ENCODE measurements at places on chromosomes 13 and 19.
A peak's percentile ranks its signal among the peaks of the same experiment; 100 is the strongest.

DNA sequence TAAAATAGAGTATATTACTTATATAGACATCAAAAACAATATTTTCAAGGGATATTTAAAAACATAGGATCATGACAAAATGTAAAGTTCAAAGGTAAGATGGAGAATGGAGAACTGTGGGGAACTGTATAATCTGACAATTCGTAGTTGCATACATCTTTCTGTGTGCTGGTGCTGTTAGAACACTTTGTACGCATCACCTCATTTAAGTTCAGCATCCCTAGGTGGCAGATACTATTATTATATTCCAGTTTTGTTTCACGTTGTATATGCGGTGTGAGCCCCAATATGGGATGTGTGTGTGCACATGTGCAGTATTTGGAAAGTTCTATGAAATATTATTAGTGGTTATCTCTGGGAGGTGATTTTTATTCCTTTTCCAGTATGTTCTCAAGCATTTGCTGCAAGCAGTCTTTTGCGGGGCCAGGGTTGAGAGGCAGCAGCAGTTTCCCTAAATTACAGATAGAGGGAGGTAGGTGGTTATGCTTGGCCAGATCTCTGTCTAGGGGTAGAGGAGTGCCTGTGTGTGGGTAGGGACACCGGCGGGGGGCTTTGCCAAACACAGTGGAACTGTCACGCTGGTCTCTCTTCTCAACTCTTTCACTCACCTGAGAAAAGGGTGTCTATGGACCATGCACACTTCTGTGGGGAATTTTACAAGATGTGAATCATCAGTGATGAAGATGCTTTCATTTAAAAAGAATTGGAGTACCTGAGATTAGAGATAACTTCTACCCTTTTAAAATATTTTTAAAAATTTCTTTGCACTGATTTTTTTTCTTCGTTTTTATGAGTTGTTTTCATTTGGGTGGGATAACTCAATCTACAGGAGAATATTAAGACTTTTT lies 55.6 kb upstream of the ALOX5AP start:
- DNase-seq: peak; percentile 30

- DNase-seq: no peak
Measured at GRCh38 chr19:35002037-35002535, 2.0 kb downstream of the GRAMD1A start.

- DNase-seq: no peak
Measured at GRCh38 chr13:51045451-51045850, 65.6 kb downstream of the C13orf42 start.

- DNase-seq: no peak
Measured at GRCh38 chr13:75442736-75443234, 39.2 kb downstream of the TBC1D4 start.

DNA sequence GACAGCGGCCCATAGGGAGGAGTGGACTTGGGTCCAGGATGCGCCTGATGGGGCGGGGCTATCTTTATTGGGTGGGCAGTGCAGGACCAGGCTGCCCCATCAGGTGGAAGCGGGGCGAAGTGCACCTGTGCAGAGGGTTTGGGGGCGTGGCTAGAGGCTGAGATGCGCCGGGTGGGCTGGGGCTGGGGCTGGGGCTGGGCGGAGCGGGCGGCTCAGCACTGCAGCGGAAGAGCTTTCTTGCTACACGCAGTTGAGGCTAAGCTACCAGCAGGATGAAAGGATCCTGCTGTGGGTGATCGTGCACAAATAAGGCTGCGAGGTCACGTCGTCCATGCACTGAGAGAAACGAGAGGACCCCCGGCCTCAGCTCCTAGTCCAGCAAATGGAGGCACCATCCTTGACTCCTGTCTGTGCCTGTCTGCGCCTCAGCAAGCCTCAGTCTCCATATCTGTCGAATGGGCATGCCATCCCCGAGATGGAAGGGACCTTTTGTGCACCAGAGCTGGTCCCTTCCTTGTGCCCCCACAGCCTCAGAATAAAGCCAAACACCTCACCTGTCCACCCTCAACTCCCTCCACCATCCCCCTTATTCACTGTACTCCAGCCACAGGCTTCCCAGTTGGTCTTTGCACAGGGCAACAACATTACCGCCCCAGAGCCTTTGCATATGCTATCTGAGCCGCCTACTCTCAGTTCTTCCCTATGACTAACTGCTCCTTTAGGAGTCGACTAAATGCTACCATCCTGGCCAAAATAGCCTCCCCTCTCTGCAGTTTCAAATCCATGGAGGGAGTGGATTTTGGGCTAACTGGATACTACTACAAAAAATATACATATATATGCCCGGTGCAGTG lies 21.0 kb upstream of the HOMER3 start:
- DNase-seq: no peak

- DNase-seq: no peak
Measured at GRCh38 chr13:74892096-74892495, 589.9 kb downstream of the TBC1D4 start.

- no peak for DNase-seq
Measured at GRCh38 chr19:897442-898039, 4.3 kb downstream of the RNU6-9 start.

DNA sequence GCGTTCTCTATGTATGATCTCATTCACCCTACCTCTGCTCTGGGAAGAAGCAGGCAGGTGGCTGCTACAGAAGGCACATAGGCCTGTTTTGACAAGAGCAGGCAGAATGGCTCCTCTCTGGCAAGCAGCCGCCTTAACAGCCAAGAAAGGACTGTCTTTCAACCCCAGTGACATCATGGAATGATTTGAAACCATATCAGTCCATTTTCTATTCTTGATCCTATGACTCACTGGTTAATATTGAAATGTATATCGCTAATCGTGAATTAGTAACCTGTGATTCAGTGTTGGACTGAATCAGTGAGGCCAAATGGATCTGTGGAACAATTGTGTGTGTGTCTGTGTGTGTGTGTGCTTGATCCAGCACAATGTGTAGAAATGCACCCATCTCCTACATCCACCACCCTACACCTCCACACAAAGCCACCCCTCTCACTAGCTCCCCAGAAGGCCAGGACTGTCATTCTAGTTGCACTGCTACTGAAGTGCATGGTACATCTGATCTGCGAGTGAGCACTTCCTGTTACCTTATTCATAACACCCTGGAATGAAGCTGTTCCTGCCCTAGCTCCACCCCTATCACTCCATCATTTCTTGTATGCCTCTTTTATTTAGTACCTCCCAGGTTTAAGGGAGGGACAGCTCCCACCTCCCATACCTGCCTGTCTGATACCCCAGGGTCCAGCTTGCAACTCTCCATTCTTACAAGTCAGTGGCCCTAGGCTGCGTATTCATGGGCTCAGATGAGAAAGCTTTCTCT lies 460.0 kb downstream of the FOXO1 start:
- no peak for DNase-seq

DNA sequence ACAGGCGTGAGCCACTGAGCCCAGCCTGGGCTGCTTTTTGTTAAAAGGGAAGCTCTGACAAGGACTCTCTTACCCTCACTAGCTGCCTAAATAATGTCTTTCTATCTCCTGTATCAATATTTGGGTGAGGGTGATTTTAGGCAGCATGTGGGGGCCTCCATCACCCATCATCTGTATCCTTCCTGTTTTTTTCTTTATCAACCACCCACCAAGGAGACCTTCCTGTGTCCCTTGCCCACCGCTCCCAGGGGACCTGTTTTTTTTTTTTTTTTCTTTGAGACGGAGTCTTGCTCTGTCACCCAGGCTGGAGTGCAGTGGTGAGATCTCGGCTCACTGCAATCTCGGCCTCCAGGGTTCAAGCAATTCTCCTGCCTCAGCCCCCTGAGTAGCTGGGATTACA lies 5.4 kb upstream of the NDUFB7 start:
- no peak for DNase-seq

- no peak for DNase-seq
Measured at GRCh38 chr13:80989241-80989640, 648.3 kb upstream of the SPRY2 start.

DNA sequence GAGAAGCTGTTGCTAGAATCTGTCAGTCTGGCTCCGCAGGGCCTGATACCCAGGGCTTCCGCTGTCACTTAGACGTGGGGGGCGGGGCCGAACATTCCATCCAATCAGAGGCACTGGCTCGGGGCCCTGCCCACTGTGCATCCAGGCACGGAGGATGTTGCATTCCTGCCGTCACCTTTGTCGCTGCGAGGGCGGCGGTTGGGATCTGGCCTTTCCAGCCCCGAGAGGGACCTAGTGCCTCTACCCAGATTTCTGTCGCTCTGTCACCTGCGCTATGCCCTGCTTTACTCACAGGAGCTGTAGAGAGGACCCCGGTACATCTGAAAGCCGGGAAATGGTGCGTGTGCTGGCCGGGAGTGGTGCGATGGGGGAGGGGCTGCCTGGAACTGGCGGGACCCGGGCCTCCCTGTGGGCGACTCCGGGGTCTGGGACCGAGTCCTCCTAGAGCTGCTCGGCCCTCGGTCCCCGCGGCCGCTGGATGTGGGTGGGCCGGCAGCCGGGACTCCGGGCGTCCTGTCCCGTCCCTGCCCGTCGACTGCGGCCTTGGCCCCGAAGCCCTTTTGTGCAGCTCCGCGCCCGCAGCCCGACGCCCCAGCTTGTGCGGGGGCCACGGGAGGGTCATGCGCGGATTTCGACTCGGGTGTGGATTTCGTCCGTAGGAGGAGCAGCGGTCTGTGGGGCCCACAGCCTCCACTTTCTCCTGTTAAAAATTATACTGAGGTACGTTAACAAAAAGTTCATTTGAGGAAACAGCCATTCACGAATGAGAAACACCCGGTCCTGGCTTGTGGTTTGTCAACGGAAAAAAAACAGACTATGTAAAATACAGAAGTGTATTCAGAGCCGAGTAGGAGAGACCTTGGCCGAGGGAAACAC lies at the start of gene ZNF439:
Gene ZNF439 (plus strand): TSS at position 133 of the 876 bp plus-strand sequence. CDS start 142 bp downstream, at position 275.
- peak; percentile 8 for DNase-seq

GRCh38 chr13:74256969-74257368 lies 122.8 kb upstream of the KLF12 start:
- DNase-seq: no peak

GRCh38 chr13:63909726-63910375 lies 2494.2 kb upstream of the PCDH20 start:
- DNase-seq: no peak

- no peak for DNase-seq
Measured at GRCh38 chr19:2517881-2518601, 42.1 kb downstream of the GADD45B start.

- no peak for DNase-seq
Measured at GRCh38 chr13:105672881-105673280, 862.6 kb downstream of the EFNB2 start.

GRCh38 chr19:19600793-19601330 lies 17.6 kb downstream of the PBX4 start:
- no peak for DNase-seq

- DNase-seq: no peak
Measured at GRCh38 chr19:54208784-54209057, 8.1 kb downstream of the RPS9 start.

GRCh38 chr13:49208619-49209018 lies 11.5 kb upstream of the MLNR start:
- DNase-seq: no peak

- no peak for DNase-seq
Measured at GRCh38 chr13:50230662-50230978, 215.4 kb downstream of the KCNRG start.

GRCh38 chr13:112376050-112376681 lies at the start of gene SPACA7:
SPACA7 (plus strand) TSS chr13:112376355; CDS start chr13:112376386, 31 bp downstream.
- no peak for DNase-seq

DNA sequence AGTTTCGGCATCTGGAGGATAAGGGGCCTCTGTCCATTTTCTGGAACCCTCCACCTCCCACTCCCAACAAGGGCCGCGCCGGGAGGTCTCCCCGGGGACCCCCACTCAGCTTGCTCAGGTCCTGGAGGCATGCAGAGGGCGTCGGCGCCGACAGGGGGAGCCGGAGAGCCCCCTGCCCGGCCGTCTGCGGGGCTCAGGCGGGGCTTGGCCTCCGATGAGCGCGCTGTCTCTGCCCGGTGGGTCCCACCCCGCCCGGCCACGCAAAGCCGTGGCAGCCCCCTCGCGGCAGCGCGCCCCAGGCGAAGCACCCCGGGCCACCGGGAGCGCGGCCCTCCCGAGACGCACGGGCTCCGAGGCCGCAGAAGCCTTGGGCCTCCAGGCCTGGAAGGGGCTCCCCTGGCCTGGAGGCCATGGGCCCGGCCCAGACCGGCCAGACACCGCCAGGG lies 149.7 kb upstream of the ZNF536 start:
- DNase-seq: no peak

DNA sequence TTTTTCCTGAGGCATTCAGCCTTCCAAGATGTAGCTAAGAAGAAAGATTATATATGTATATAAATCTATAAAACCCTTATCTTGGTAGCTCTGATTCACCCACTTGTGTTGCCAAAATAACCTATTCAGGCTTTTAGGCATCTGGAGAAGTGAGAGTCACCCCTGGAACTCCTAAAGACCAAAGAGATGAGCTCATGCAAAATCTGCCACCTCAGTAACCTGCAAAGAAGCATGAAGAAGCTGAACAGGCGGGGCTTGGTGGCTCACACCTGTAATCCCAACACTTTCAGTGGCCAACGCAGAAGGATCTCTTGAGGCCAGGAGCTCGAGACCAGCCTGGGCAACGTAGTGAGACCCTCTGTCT lies 393.7 kb downstream of the FOXO1 start:
- no peak for DNase-seq

DNA sequence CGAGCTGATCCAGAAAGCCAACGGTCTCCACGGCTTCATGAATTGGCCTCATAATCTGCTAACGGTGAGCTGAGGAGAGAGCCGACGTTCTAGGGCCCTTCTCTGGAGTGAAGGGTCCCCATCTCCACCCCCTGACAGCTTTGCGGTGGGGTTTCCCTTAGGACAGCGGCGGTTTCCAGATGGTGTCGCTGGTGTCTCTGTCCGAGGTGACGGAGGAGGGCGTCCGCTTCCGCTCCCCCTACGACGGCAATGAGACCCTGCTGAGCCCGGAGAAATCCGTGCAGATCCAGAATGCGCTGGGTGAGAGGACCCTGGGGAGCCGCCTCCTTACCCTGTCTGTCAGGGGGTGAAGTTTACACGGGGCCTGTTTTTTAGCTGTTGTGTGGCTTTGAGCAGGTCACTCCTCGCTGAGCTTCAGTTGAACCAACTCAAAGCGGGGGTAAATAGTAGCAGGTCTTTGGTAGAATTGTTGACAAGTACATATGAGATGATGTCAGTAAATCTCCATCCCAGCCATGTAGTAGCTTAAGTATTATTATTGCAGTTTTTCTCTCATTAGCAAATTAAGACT lies 801 bp downstream of the QTRT1 start:
- no peak for DNase-seq

DNA sequence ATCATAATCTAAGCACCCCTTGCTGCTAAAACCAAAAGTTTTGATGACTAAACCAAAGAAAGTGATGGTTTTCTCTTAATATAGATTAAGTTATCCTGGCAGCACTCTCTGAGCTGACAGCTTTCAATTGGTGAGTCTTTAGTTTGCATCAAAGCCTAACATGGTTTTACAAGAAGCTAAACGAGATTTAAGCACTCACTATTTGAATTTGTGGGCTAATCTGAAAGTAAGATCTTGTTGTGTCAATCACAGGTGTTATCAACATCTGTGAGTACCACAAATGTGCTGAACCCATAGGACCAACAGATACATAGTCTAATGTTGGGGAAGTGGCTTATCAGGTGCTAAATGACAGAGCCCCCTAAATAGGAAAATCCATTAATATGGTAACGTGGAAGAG lies 223.9 kb downstream of the LHFPL6 start:
- no peak for DNase-seq
